HT1080 (cell line): ENCODE measurements at places on chromosomes 2 and 18. TPM values are rescaled to one million over a fixed set of nuclear protein-coding genes. Genes with fewer than 3 reads are reported as not detected.

GRCh38 chr2:68115965-68116364 is 41.7 kb upstream of the PNO1 start:
- no peak for DNase-seq

GRCh38 chr2:165268754-165269153 is 29.5 kb downstream of the SCN2A start:
- no peak for DNase-seq

DNA sequence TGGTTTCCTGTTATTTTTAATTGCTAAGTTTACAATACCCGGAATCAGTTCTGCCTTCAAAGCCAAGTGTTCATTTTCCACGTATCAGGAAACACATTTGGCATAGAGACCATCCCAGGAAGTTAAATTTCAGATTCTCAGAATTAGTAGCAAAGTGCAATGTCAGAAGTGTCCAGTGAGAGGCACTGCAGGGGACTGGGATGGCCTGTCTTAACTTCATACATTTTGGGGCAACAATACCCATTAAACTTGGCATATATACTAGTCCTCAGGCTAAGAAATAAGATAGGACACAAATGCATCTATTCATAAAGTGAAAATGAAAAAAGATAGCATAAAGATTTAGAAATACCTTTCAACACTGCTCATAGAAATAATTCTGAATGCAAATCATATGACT is 1.5 kb upstream of the IL1RL2 start:
- DNase-seq, result peak; percentile 14

- DNase-seq, result peak; percentile 47
Measured at GRCh38 chr2:190466819-190467446, 58.8 kb downstream of the MFSD6 start.

GRCh38 chr2:102072741-102073140 is 69.8 kb upstream of the IL1R1 start:
- DNase-seq, result no peak

- DNase-seq, result no peak
Measured at GRCh38 chr2:88187038-88187676, 17.0 kb downstream of the THNSL2 start.

GRCh38 chr2:234500394-234501006 is 3.6 kb upstream of the ARL4C start:
- peak; percentile 67 for DNase-seq

GRCh38 chr2:226461981-226462380 is 337.6 kb downstream of the IRS1 start:
- DNase-seq, result no peak

GRCh38 chr2:18123211-18123570 is 244.7 kb downstream of the KCNS3 start:
- no peak for DNase-seq

DNA sequence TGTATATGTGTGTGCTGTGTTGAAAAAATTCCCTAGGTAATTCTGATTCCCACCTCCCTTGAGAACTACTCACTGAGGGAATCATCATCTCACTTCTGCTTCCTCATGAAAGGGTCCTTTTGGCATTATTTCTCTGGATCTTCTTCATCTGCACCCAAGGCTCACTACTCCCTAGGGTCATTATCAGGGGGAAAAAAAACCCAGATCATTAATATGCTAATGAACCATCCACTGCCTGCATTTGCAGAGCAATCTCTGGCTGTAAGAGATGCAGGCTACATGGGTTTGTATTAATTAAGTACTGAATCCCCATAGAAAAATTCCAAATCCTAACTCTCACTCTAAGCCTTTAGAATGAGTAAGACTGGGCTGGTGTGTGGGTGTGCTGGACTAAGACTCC is 68.0 kb upstream of the IGFBP5 start:
- DNase-seq, result no peak

DNA sequence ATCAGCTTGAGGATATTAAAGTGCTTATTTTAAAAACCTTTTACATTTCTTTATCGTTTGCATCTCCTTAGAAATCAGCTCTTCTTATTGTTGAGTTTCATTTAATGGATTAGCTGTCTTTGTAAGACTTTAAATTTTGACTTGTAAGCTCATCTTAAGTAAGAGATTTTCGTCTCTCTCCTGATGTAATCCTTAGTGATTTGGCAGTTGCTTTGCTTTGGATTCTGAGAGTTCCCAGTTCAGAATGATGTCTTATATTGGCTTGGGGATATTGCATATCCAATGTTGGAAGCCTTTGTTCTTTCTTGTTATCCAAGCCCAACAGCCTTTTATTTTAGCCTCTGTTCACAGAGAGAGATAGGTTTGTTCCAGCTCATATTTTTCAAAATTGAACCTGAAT is 212.1 kb downstream of the ARL6IP6 start:
- no peak for DNase-seq

GRCh38 chr2:28071221-28071620 is 180.7 kb downstream of the BABAM2 start:
- no peak for DNase-seq

DNA sequence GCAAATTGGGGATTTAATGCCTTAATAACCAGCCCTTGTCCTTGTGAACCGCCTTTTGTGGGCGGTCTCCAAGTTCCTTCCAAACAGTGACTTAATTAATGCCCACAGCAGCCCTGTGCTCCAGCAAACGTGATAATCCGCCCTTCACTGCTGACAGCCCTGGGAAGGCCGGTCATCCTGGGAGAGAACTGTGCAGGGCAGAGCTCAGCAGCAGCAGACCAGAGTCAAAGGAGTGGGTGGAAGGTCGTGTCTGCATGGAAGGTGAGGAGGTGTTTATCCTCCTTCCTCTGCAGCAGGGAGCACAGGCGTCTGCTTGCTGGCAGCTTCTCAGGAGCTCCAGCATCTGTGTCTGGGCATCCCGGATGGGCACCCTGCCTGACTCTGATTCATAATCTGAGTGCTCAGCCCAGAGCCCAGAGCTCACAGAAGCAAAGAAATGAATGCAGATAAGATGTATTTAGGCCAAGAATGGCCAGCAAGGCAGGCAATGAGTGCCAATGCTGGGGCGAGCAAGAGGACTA is 270.0 kb upstream of the PXDN start:
- DNase-seq, result peak; percentile 28

DNA sequence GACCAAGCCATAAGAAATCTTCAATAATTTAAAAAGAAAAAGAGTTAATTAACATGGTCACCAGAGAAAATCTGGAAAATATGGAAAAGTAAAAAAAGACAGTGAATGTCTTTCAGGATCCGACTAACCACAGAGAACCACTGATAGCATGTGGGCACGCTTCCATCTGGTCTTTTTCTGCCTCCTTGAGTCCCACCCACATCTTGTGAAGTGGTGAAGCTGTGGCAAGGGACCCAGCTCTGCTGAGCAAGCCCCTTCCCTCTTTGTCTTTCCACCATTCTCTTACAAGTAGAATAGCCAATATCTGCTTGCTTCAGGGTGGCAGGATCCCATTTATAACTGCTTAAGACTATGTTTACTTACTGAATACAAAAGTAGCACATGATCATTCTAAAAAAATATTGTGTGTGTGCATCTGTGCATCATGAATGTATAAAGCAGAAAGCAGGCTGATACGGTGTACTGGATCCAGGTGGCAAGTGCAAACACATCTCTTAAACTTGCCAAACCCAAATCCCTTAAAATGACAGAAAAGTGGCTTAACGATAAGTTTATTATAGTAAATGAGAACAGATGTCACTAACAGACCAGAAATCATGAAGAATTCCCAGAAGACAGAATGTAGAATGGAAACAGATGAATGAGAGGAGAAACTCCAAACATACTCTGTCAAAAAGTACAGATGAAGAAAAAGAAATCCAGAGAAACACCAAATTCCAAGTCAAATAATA is 52.3 kb downstream of the FOXI3 start:
- no peak for DNase-seq

DNA sequence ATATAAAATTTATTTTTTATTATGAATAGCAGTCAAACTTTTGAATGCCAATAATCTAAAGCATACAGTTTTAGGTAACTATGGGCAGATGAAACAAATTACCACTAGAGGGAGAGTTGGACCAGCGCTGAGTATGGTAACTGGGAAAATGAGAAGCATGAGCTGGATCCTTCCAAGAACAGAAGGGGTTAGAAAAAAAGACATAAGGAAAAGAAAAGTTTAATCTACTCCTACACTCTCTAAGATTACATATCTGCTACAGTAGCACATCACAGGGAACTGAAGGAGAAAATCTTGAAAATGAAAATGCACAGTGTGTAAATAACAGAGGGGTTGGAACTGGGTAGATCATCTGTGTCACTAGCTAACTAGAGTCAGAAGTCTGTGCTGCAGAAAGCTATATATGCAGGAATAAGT is 15.5 kb downstream of the REG3G start:
- DNase-seq, result peak; percentile 10

DNA sequence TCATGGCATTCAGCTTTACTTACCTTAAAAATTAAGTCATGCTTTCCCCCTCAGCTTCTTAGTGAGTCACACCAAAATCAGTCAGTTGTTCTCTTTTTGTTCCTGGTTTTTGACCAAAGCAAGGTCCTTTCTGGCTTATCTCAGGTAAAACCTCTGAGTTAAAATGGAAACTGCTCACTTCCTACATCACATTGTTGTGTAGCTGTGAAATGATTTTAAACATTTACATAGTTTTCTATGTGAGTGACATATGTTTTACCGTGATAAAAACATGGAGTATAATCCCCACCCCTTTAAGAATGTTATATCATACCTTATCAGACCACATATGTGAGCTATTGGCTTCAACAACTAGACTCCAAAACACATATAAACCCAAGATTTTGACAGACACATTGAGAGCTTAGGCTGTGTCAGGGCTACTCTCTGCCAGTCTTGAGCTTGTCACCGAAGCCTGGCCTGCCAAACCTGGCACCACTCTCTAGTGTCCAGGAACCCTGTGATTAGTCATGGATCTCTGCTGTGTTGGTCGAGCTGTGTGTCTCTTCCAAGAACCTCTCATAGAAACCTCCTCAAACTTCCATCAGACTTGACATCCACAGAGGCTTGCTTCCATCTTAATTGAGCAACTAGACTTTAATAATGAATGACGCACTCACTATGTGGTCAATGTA is 294.5 kb upstream of the FBXO11 start:
- DNase-seq, result no peak

- DNase-seq, result no peak
Measured at GRCh38 chr18:9366126-9366714, 31.6 kb downstream of the TWSG1 start.

DNA sequence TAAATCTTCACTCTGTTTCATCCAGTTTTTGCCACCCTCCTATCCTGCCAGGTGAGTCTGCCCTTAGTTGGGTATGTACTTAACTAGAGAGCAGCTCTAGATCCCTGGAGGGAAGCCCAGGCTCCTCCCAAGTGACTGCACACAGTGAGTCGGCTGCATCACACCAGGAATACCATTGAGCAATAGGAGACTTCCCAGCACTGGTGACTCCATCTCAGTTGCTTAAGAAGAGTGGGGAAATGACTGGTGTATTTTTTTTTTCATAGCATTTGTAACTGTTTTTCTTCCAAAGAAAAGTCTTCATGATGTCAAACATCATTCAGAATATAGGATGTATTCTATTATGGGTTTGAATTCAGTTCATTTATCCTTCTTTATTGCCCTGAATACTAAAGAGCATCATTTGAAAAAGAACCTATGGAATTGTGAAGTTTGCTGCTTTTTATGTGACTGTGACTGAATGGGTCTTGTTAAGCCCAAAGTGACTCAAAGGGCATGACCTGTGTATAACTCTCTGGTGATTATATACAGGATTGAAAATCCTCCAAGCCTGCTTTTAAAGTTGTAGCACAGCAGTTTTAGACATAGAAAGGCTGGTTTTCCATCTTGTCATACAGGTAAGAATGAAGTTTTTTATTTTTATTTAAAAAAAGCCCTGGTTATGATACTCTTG is 84.3 kb downstream of the MAP3K20 start:
- DNase-seq, result peak; percentile 93

KCNG2 gene
- total RNA-seq, result not detected in 2 replicates

SERPINB2 gene
- 0.27 and 1.8 TPM in 2 replicates for total RNA-seq

CBLN2 gene
- total RNA-seq, result not detected in 2 replicates

NOSTRIN gene
- total RNA-seq, result not detected in 2 replicates

CNRIP1 gene
- total RNA-seq, result 50.4 and 69.7 TPM in 2 replicates

VWC2L gene
- not detected in 2 replicates for total RNA-seq

AMER3 gene
- total RNA-seq, result not detected in 2 replicates

G6PC2 gene
- not detected in 2 replicates for total RNA-seq

EML6 gene
- 1.6 and 1.8 TPM in 2 replicates for total RNA-seq

MOGAT1 gene
- not detected in 2 replicates for total RNA-seq

LRP1B gene
- 0.03 and 0.05 TPM in 2 replicates for total RNA-seq

FBXO36 gene
- 0.42 and 0.43 TPM in 2 replicates for total RNA-seq

ATP8B1 gene
- 15.7 and 16.6 TPM in 2 replicates for total RNA-seq

TXNDC2 gene
- 0.11 TPM in 1 of 2 replicates, not detected in the other for total RNA-seq

CLEC4F gene
- not detected in 2 replicates for total RNA-seq

AGXT gene
- not detected in 2 replicates for total RNA-seq

MORN2 gene
- total RNA-seq, result 11.3 and 11.6 TPM in 2 replicates

PLGLB1 gene
- total RNA-seq, result 0.17 TPM in 1 of 2 replicates, not detected in the other

TTL gene
- 48.5 and 50.1 TPM in 2 replicates for total RNA-seq

REG3A gene
- not detected in 2 replicates for total RNA-seq

LYPD6B gene
- 3.1 and 5.4 TPM in 2 replicates for total RNA-seq
